AG04449 (cell line): ENCODE measurements at places on chromosomes 2 and 18.

- no peak for DNase-seq
Observed at GRCh38 chr2:198097630-198098029, 293.2 kb downstream of the PLCL1 start.

DNA sequence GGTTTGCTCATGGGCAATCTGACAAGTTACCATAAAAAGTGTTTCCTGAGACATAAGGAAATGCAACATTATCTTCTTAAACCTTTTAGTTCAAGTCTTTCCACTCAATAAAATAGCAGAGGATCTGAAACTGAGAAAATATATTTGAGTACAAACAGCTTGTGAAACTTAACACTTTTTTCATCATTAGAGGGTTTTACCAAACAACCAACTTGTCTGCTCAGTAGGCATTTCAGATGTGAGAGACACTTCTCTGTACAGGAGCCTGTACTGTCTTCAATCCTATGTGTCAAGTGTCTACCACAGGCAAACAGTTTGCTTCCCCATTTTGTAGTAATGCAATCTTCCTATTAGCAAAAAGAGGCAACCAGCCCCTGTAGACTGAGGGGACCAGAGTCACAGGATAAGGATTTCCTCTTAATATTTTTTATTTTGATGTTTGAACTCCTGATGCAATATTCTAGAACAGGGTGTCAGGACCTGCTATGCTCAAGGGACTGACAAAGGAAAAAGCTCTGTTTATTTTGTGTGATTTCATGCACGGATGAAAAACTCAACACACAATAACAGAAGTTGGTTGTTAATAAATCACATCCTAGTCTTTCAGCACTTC is 159.1 kb upstream of the LHCGR start:
- DNase-seq = no peak

DNA sequence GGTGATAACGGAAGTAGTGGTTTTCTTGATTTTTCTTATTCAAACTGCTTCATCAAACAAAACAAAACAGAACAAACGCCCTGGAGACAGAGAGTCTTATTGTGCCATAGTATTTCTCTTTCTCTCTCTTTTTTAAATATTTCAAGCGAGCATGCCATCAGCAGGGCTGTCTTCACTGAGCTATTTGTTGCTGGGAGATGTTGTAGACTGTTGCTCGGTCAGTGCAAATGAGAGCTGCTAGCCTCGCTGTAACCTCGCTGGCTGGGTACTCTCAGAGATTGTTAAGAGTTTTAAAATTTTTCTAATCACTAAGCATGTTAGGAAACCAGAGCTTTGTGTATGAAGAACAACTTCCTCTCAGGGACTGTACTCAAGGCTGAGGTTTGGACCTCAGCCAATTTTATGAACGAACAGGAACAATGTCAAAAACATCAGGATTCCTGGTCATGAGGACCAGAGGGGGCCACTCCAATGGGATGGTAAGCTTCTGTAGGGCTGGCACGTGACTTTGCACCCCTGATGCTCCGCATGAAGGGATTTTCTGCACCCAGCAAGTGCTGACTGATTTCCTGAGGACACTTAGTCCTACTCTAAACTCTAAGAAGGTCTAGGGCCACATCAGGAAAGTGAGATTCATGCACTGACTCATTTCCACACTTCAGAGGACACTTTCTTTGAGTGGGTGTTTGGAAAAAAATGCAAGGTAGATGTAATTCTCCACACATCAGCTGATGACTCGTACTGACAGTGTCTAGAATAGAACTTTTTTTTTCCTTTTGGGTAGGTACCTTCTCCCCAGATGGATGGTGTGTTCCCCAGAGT is 59.8 kb upstream of the IL1R1 start:
- no peak for DNase-seq

DNA sequence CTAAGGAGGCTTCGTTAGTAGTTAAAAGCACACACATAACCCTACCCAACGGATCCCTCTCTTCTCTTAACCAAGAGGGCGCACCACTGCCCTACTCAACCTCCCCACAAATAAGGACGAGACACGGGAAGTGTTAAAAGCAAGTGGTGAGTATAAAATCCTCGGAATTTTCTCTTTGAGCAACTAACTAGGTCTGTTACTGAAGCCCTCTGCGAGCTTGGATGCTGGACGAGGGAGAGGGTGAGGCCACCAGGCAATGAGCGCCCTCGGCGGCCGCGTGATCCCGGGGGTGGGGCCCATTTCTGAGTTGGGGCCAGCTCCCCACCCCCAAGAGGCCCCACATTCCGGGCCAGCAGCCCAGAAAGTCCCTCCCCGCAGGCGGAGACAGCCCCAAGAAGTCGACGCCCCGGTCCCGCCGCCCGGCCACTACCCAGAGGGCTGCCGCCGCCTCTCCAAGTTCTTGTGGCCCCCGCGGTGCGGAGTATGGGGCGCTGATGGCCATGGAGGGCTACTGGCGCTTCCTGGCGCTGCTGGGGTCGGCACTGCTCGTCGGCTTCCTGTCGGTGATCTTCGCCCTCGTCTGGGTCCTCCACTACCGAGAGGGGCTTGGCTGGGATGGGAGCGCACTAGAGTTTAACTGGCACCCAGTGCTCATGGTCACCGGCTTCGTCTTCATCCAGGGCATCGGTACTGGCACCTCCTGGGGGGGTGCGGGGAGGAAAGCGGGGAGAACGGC is at the start of gene CYBRD1:
TSS of gene CYBRD1 (plus strand) at position 423 of the 736 bp plus-strand sequence. CDS start at position 495, 72 bp downstream.
- DNase-seq = no peak

DNA sequence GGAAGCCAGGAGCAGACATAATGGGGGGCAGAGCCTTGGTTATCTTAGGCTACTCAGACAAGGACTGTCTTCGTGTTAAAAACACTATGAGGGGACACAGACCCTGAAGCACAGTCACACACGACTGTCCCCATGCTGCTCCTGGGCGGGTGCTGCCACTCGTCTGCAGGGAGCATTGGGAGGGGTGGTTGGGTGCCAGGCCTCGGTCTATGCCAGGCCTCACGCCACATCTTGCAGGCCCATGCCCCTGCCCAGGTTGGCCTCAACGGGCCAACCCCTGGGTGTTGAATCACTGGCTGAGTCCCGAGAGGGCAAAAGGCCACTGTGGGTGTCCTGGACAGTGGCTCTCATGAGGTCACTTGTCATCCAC is 97.9 kb downstream of the USP40 start:
- no peak for DNase-seq

DNA sequence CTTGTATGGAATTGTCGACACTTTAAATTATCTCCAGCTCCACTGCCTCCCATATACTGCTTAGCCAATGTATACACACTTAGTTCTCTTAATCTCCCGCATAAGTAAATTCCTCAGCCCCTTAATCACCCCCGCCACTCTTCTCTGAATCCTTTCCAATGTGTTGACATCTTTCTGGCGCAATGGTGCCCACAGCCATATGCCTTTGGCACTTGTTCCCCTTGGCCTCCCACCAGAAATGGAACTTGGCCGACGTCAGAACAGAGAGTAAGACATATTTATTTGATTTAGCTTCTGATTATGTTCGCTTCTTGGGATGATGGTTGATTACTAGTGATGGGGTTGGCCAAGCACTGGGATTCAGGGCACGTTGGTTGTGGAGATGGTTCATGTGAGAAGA is 1089.3 kb upstream of the CELF4 start:
- no peak for DNase-seq

DNA sequence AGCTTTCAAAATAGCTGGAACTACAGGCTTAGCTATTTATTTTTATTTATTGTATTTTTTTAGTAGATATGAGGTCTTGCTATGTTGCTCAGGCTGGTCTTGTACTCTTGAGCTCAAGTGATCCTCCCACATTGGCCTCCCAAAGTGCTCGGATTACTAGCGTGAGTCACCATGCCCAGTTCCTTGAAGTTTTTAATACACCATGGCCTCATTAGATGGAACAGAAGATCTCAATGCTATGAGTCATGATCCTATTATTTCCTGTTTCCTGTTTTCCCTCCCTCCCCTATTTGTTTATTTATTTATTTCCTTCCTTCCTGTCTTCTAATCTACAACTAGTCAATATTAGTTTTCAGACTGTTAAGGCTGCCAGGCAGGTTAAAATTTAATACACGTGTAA is 309.0 kb downstream of the CMPK2 start:
- DNase-seq = no peak
